ENCODE measurements at places on chromosomes 1 and 21.
A peak's percentile ranks its signal among the peaks of the same experiment; 100 is the strongest.

DNA sequence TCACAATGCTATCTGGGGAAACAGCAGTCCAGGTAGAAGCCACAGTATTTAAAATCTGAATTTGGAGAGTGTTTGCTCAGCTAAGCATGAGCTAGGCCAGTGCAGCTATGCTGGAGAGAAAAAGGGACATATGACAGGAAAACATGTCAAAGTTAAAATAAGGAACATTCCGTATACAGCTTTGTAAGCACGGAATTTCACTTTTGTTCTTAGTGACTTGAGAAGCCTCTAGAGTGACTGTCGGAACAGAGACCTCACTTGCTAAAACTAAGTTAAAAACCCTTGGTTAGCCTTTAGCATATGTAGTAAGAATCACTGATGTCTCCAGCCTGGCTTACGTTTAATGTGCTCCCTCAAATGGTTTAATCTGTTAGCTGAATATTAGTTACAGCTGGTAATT lies 661.7 kb downstream of the KCNT2 start:
- no peak for DNase-seq

DNA sequence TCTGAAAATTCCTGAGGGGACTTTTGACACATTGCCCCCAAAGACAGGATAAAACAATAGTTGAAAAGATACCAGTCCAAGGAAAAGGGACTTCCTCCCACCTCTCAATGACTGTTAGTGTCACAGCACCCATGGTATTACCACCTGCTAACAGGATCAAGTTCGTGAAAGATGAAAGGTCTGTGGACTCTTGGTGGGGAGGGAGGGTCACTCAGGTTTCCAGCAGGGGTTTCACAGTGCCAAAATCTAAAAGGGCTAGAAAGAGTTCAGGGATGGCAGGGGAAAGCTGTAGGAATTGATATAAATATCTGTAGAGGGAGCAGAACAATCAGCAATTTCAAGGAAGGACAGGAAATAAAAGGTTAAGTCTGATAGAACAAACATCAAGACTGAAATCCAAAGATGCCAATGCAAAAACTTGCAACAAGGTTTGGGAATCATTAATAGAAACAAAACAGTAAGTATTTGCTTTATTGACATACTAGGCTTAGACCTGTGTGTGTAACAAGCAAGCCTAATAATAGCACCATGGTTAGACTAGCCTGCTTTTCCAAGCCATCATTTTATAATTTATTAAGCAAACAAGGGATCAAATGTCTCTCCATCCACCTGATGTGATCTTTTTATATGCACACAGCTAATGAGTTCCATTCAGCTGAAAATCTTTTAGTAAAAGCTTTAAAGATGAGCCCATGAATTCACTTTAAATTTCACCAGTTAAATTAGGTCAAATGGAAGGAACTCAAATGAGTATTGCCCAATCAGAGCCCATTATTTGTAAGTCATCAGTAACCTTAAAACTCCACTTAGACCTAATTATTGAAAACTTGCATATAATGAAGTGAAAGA lies 3.7 kb downstream of the MCL1 start:
- DNase-seq = no peak

- DNase-seq = no peak
Observed at GRCh38 chr1:1060281-1061000, 13.7 kb downstream of the RNF223 start.

DNA sequence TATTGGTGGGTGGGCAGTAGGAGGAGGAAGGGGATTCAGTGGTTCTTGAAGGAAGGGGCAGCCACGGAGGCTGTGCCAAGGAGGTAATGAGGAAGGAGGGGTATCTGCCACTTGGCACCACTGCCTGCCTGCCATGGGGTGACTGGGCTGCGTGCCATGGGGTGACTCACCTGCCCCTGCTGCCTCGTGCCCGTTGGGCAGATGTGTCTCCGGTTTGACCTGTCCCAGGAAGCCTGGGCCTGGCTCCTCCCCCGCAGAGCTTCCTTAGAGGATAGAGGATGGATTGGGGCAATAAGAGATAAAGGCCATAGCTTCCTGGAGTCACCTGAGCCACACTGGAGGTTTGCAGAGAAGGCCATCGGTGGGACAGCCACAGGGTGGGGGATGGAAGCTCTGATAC lies 1.7 kb downstream of the PADI3 start:
- no peak for DNase-seq

- DNase-seq = no peak
Observed at GRCh38 chr1:151156515-151156819, at the start of gene TNFAIP8L2. Gene TNFAIP8L2, plus strand, starts transcription at chr1:151156649. Its CDS starts 2,049 bp downstream, at chr1:151158698.

DNA sequence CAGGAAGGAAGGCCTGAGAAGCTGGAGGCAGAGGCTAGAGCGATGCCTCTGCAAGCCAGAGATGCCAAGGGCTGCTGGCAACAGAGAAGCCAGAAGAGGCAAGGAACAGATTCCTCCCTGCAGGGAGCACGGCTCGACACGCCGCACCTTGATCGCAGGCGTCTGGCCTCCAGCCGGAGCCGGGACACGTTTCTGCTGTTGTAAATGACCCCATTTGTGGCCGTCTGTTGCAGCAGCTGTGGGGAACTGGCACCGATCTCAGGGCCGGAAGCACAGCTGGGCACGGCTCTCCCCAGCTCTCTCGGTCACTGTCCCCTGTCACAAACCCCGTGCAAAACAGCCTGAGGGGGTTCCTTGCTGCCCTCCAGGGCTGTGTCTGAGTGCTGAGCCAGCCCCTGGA lies 59.6 kb downstream of the SIK1 start:
- no peak for DNase-seq

GRCh38 chr21:32547018-32547417 lies 38.3 kb downstream of the TCP10L start:
- DNase-seq = no peak

- no peak for DNase-seq
Observed at GRCh38 chr1:207109004-207109403, 5.0 kb downstream of the C4BPA start.

DNA sequence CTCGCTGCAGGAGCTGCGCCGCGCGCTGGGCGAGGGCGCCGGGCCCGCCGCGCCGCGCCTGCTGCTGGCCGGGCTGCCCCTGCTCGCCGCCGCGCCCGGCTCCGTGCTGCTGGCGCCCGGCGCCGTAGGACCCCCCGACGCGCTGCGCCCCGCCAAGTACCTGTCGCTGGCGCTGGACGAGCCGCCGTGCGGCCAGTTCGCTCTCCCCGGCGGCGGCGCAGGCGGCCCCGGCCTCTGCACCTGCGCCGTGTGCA lies 730 bp downstream of the OLIG1 start:
- no peak for DNase-seq

GRCh38 chr1:82907313-82907712 lies 1091.6 kb downstream of the TTLL7 start:
- no peak for DNase-seq

DNA sequence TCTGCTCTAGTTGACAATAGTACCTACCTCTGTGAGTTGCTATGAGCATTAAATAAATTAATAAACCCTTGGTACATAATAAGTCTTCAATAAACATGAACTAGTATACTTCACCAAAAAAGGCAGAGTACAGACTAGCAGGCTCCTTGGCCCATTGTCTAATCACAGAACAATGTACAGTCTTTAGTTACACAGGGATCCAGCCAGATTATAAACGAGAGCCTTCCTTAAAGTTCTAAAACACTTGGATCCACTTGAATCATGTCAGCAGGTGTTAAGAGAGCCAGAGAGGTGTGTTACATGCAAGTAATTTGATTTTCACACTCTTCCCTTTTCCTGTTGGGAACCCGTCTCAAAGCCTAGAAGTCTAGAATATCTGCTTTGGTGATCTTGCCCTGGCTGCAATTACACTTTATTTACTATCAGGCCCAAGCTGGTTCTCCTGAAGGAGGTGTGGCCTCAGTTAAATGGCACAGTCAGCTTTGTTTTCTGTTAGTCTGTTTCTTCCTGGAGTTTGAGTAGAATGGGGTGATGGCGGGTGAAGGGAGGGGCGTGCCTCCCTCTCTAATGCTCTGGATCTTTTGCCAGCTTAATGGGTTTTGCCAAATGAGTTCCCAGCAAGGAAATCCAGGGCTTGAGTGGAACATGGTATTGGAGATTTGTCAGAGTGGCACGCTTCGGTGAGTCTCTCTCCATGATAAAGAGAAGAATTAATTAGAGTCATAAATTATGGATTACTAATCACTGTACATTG lies 570.9 kb upstream of the CAMK1G start:
- no peak for DNase-seq

GRCh38 chr1:28893403-28894102 lies 20.8 kb upstream of the EPB41 start:
- no peak for DNase-seq

DNA sequence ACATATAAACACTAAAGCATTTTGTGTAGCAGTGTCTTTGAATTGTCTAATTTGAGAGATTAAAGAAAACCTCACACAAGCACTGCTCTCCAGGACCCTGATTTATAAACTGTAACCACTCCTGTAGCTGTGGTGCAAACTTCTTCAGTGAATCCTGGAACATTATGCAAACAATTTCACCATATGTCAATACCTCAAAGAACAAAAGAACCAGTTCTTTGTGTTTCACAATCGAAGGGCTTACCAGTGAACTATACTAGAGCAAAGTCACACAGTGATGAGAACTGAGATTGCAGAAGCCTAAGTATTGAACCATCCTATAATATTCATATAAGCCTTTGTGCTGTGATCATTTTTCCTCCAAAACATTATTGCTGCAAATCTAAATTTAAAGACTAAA lies 21.5 kb downstream of the DPH5 start:
- peak; percentile 26 for DNase-seq

- DNase-seq = peak; percentile 99
Observed at GRCh38 chr1:8211883-8212579, 105.9 kb upstream of the SLC45A1 start.

DNA sequence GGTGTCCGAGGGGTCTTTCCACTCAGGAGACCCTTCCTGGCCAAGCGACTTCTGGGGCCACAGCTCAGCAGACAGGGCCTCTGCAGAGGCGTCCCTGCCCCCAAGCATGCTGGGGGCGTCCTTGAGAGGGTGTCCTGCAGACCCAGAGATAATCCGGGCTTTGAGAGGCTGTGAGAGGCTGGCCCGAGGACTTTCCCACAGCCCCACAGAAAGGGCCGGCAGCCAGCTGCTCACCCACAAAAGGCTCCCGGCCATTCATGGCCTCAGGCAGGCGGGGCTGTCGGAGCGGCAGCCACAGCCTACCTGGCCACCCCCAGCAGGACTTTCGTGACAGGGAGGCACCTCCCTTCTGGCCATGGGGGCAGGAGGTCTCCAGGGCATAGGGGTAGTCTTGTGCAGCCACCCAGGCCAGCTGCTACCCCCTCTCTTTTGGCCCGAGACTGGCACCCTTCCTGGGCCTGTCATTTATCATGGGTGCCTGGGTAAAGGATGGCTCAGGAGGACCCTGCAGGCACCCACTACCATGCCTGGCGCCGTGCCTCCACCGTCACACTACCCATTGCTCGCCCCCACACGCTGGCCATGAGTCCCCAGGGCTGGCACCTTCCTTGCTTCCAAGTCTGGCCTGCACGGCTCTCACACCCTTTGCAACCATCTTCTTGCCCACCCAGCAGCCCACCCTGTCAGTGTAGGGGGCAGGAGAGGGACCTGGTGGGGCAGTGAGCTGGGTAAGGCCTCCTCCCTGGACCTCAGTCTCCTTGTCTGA lies 11.1 kb upstream of the TNFRSF14 start:
- DNase-seq = no peak

- DNase-seq = no peak
Observed at GRCh38 chr1:153546371-153546770, 765 bp upstream of the S100A4 start.

DNA sequence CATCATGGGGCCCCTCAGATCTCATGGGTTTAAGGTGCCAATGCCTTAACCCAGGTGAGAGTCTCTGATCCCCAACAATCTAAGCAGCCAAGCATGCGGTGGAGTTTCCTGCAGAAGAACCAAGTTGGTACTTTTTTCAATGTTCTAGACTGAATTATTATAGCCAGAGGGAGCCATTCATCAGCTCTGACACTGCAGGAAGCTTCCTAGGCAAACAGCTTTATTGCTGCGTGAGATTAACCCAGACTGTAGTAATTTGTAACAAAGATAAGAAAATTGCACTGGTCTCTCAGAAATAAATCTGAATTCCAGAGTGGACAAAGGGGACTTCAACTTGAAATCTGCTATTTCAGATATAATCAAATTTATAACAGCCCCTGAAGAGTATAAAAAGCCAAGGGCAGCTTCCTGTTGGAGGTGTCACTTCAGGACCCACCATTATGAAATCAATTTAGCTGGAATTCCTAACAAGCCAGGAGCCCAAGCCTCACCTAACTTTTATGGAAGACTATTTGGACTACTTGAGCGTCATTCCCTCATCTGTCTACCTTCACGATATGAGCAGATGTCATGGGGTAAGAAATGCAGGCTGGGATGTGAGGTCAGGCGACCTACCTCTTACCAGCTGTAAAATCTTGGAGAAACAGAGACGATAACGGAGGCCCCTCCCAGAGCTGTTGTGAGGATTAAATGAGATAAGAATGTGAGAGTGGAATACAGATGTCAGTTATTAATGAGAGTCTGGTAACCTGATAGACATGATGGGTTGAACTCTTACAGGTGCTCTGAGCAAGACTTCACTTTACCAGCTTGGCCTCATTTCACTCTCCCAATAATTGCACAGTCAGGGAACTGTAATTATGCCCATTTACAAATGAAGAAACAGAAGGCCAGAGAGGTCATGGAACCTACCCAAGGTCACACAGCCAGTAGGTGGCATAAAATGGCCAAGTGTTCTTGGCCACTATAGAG lies 135.1 kb downstream of the RRAGC start:
- no peak for DNase-seq

GRCh38 chr1:84736944-84737343 lies 46.7 kb upstream of the SSX2IP start:
- no peak for DNase-seq

DNA sequence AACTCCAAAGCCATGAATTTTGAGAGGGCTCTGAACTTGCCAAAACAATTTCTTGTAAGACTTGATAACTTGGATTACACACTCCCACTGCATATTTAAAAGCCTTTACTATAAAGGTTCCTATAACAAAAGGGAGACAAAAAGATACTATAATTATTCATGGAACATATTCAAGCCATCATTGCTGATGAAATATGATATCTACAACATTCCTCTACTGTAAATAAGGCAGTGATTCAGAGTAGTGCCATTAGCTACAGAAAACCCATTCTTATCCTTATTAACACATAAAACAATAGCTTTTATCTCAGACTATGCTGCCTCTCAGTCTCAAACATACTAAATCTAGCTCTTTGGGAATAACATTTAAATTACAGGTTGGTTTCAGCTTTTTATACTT lies 675.5 kb upstream of the CXADR start:
- DNase-seq = no peak

DNA sequence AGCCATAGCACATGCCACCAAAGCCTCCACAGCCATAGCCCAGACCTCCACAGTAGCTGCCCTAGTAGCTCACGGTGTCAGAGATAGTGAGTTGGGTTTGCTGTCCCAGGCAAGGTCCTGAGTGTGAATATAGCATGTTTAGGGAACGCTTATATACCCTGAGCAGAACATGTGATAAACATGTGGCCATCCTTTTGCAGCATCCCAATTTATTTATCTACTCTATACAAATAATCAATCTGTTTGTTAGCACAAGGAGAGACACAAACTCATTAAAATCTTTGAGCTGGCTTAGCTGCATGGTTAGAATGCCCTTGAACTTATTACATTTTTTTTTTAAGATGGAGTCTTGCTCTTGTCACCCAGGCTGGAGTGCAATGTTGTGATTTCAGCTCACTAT lies at the start of gene KRTAP19-2:
Gene KRTAP19-2 (minus strand): TSS at position 101 of the 400 bp plus-strand sequence. CDS start 88 bp downstream, at position 13.
- no peak for DNase-seq

- DNase-seq = no peak
Observed at GRCh38 chr1:87720561-87720960, 391.9 kb downstream of the LMO4 start.
